ENCODE measurements at places on chromosomes 6 and 20. TPM values are rescaled to one million over a fixed set of nuclear protein-coding genes. Genes with fewer than 3 reads are reported as not detected.

ID4 gene
- 9.6 TPM for polyA plus RNA-seq

DNA sequence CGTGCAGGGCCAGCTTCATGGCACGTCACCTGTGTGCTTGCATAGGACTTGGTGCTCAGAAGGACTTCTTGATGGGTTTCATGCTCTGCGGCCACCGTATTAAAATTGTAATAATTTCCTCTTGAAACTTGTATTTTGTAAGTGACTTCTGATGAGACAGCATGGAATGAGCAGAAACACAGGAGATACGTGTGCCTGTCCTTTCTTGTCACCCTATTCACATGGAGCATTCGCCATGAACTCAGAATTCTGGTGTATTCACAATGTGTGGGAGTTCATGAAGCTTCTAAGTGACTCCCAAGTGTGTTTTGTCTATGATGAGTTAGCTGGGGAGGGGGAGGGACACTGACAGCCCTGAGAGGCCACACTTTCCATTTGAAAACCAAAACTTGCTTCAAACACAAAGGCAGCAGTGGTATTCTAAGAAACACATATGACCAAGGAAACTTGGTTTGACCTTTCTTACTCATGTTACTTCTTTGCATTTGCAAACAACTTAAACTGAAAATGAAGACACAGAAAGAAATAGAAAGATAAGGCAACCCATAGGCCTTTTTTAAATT is 92.1 kb upstream of the NEDD9 start:
- DNase-seq, result no peak

TRIM40 gene
- not detected for polyA plus RNA-seq

DNA sequence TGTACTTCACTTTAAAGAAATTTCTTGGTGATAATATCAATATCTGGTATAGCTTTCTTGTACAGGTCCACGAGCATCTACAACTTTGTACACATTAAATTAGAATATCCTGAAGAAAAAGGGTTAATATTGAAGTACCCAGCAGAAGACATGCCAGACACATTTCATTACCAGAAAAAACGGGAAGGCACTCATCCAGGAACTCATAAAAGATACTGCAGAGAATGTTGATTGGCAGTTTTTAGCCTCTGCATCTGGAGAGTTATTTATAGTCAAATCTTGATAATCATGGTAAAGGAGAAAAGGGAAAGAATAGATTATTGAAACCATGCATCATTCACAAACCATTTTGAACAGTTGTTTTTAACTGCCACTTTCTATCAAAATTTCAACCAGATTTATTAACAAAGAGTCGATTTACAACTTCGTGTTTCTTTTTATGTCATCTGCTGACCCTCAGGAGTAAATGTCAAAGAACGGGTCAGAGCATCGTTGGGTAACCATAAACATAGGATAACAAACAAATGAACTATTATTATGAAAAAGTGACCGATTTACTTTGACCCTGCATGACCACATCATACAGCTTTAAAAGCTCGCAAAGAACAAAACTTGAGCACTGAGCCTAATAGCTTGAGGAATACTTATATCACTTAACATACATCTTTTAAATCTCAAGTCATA is 229.2 kb upstream of the SGK1 start:
- no peak for DNase-seq

GRCh38 chr6:2229039-2229438 is 16.4 kb downstream of the GMDS start:
- DNase-seq, result no peak

GRCh38 chr20:13870170-13870748 is 85.4 kb downstream of the NDUFAF5 start:
- DNase-seq, result no peak

TRPC4AP gene
- 26.2 TPM for polyA plus RNA-seq

DNA sequence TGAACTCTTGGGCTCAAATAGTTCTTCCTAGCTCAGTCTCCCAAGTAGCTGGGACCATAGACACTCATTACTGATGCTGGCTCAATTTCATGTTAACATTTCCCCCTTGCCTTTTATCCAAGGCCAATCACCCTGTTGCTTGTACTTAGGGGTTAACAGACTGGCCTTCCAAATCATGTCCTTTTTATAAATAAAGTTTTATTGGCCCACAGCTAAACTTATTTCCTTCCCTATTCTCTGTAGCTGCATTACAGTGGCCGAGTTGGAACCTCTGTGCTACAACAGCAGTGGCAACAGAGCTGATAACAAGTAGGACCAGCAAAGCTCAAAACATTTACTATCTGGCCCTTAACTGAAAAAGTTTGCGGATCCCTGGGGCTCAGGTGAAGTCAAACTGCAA is 109.8 kb downstream of the ZFP64 start:
- no peak for DNase-seq

- peak; percentile 58 for DNase-seq
Measured at GRCh38 chr6:170279977-170280688, 10.7 kb downstream of the DLL1 start.

DNA sequence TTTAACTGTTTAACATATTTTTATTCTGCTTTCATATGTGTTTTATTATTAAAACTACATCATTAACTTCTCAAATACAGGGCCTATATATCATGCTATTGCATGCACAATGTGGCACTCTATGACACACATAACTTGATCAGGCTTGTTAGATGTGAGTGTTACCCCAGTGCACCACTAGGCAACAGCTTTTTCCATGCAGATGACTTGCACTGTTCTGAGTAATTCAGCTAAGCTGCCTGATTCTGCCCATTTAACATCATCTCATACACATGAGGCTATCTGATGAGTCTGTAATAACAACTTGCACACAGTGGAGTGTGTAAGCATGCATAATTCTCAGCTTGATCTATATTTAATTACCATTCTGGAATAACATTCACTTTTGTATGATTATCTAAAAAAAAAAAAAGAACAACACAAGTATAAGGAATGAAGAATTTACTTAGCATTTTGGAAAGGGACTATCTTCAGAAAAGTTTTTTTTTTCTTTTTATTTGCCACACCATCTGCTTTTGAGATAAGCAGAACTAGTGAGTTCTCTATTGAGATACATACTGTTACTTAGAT is 83.1 kb downstream of the GRM1 start:
- no peak for DNase-seq

GRCh38 chr6:19070520-19070919 is 683.4 kb downstream of the RNF144B start:
- no peak for DNase-seq

DNA sequence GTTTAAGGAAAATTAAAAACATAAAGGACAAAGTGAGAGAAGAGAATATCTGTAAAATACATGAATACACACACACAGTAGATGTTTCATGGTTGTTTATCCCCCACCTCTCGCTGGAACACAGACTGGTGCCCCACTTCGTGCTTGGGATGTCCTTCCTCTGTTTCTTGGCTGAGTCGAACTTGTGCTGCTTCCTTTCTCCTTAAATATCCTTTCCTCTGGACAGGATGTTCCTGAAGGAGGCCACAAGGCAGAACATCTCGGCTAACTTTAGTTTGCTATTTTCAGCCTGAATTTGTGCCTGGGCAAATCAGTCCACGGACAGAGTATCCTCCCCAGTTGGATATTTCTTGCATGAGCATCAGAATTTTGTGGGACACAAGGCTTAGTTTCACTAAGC is 54.7 kb upstream of the ZMYND8 start:
- peak; percentile 27 for DNase-seq

FOXF2 gene
- 0.16 TPM for polyA plus RNA-seq

DNA sequence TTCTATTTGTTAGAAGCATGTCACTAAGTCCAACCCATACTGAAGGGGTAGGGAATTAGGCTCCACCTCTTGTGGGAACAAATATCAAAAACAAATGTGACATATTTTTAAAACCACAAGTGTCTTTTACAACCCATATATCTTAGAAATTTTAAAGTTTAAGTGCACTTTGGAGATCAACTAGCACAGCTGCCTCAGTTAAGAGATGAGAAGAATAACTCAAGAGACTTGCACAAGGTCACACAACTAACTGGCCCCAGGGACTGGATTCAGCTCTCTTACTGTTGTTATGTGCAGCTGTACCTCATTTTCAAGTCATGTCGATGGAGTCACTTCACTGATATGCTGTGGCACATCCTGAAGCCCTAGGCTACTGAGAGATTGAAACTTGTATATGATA is 102.9 kb upstream of the BMP2 start:
- no peak for DNase-seq

DNA sequence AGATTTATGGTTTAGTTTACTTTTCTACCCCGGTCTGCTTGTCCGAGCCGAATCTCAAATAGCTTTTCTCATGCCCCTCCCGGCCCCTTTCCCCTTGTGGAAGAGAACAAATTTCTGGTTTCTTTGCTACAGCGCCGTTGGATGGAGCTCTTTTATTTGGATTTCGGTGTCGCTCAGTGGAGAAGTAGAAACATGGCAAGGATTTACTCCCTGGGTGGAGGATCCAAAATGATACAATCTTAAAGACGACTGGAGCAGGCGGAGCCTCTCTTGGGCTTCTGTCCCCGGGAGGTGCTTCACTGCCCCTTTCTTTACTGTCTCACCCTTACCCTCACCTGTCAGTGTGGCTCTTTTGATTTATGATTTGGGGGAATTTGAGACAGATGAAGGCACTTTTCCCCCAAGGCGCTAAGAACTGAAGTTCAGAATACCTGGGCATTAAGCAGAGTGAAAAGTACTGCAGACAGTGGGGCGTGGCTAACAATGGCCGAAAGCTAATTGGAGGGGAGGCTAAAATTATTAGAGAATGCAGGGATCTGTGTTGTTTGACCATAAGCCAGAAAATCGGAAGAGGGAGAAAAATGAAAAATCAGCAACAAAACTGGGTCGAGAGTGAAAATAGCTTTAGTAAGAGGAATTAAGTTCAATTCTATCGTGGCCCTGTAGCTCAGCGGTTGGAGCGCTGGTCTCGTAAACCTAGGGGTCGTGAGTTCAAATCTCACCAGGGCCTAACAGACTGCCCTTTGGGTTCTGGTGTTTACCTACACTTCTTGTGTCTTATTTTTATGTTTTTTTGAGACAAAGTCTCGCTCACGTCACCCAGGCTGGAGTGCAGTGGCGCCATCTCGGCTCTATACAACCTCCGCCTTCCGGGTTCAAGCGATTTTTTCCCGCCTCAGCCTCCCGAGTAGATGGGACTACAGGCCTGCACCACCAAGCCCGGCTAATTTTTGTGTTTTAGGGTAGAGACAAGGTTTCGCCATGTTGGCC is 145.1 kb upstream of the ZNF184 start:
- no peak for DNase-seq

Data from heart right ventricle (tissue), 16 donors.